Femur (tissue), 1 donor: ENCODE measurements at places on chromosomes 2 and 18.

GRCh38 chr2:238004077-238004830 lies 37.4 kb downstream of the UBE2F start:
- no peak for DNase-seq

GRCh38 chr2:111990856-111991255 lies 64.2 kb upstream of the TMEM87B start:
- DNase-seq, result no peak

GRCh38 chr2:71592181-71592711 lies 138.9 kb downstream of the DYSF start:
- DNase-seq, result peak; percentile 81

DNA sequence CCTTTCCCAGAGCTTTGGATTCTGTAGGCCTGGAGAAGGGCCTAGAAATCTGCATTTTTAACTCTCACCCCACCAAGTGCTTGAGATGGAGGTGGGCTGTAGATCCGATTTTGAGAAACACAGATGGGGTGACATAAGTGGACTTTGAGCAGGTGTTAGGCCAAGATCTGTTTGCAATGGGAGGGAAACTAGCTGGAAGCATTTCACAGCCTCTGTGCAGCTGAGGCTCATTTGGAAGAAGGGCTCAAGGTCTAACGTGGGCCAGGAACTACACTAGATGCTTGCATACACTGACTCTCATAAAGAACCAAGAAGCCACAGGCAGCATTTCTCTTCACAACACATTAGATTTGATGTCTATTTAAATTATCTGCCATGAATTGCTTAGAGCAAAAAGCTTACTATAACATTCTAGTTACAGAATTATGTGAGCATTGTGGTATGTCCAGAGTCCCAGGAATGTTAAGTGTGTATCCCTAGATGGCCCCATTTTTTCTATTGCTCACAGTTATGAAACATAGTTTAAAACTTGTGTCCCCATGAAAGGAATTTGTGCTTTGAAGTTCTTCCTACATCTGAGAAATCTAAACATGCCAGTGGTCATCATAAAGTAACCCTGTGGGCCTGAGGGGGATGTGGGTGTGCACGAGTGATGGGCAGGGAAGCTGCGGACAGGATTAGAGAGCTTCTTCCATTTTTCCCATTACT lies 77.2 kb downstream of the CD28 start:
- peak; percentile 42 for DNase-seq

DNA sequence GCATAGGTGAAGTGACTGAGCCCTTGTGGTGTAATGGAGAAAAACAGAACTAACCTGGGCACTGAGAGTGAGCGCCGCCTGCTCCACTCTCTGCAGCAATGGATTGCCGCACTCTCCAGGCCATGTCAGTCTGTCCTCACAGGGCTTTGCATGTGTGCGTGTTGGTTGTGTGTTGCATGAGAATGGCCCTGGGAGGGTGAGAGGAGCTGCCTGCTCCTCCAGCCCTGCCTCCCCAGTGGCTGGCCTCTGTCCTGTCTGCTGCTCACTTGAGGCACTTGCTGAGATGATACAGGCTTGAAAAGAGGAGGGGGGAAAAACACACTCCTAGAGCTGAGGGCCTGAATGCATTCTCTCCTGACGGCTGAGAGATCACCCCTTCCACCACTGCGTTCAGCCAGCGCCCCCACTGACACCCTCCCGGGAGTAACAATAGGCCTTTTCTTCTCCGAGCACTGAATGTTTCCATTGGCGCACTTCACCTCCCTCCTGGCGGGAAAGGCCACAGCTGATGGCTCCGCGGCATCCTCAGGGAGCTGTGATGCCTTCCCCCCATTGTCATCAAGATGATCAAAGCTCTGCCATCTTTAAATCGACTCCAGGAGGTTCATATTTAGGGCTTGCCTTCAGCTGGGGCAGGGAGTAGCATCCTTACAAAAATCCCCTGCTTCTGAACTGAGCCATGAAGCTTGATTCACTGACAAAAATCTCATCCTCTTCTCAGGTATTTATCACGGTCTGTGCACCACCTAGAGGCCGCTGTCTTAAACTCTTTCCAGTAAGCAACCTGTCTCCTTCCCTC lies 49.9 kb upstream of the DAPL1 start:
- peak; percentile 78 for DNase-seq

- no peak for DNase-seq
Observed at GRCh38 chr2:28544405-28544921, 48.6 kb downstream of the PLB1 start.

DNA sequence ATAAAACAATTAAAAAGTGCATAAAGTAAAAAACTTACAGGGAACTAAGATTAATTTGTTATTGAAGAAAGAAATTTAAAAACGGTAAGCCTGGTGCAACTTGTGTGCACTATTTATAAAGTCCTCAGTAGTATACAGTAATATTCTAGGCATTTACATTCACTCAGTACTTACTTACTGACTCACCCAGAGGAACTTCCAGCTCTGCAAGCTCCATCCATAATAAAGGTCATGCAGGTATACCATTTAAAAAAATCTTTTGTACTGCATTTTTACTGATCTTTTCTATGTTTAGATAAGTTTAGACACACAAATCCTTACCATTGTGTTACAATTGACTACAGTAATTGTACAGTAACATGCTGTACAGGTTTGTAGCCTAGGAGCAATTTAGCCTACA lies 51.5 kb upstream of the NXPH2 start:
- DNase-seq, result no peak

DNA sequence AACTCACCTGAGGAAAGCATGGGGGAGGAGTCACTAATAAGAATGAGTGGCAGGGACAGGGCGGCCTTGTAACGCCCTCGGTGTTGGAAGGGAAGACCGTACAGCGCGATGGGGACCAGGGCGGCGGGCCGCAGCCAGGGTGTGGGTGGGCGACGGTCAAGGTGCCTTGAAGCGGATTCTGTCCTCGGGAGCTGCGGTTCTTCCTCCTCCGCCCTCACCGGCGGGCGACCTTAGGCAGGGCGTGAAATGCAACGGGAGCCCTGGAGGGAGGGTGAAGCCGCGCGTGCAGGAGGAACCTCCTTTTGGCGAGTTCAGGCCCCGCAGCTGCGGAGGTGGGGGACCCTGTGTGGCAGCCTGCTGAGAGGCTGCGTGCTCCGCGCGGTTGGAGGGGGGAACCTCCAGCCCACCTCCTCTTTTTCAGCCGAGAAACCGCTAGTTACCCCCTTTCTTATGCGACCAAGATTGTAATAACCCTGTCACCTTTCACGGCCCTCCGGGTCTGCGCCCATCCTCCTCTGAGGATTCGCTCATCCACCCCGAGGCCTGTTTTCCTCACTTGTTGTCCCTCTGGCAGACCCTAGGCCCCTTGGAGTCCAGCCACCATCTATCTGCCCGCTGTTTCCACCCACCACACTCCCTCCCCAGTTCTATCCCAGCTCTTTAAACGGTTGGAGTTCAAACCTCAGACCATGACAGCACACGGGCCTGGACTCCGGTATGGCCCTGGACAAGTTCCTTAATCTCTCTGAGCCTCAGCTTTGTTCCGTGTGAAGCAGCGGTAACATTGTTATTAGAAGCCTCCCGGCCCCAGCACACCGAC lies 823 bp upstream of the RNU2-63P start:
- DNase-seq, result no peak

GRCh38 chr2:33605056-33605455 lies 6.0 kb upstream of the FAM98A start:
- DNase-seq, result no peak

GRCh38 chr2:37689751-37690150 lies 18.3 kb upstream of the CDC42EP3 start:
- DNase-seq, result peak; percentile 33

DNA sequence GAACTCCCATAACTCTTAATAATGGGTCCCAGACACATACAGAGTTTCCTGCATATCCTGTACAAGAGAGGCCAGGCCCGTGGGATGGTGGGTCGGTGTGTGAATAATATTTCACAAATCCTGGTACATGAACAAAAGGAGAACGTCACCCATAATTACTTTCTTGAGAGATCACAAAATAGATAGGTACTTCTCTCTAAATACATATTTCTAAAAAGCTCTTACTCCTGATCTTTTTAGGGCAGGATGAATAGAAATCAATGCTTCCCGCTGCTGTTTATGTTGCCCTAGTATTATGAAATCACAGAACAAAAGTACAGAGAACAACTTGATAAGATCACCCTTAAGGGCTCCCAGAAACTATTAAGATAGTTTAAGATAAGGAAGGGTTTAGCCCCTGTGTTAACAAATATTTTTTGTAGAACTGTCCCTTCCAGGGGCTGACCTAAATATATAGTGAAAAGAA lies 5.4 kb downstream of the IRS1 start:
- no peak for DNase-seq

GRCh38 chr2:37274359-37274965 lies 43.0 kb downstream of the NDUFAF7 start:
- no peak for DNase-seq

DNA sequence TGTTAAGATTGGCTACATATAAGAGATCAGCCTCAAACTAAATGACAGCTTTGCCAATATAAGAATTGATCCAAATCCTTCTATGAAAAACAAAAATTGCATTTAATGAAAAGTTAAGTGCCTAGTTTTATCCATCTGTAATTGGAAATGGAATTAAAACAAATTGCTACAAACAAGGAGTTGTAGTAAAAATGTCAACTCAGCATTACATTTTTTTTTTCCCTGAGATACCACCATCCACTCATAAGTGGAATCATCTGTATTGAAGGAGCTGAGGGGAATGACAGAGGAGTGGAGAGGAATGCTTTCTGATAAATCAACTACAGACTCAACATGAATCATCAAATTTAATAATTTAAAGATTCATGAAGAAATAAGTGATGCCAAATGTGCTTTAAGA lies 601.8 kb downstream of the TMEM182 start:
- DNase-seq, result no peak

DNA sequence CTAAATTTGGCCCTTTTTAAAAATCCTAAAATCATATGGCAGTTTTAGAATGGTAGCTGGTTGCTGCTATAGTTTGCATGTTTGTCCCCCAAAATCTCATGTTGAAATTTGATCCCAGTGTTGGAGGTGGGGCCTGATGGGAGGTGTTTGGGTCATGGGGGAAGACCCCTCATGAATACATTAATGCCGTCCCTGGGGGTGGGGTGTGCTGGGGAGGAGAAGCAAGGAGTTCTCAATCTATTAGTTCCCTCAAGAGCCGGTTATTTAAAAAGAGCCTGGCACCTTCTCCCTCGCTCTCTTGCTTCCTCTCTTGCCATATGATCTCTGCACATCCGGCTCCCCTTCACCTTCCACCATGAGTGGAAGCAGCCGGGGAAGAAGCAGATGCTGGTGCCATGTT lies 20.8 kb downstream of the GPATCH11 start:
- no peak for DNase-seq

- no peak for DNase-seq
Observed at GRCh38 chr18:67893916-67894315, 377.4 kb upstream of the DSEL start.

DNA sequence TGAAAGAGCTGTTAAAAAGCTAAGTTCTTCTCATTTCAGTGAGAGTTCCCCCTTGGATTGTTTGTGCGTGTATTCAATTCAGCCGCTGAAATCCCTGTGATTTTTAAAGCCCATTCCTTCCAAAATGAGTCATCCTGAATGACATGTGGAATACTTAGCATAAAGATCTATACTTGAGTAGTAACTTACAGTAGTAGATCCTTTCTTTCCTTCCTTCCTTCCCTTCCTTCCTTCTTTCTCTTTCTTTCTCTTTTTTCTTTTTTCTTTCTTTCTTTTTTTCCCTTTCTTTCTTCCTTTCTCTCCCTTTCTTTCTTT lies 18.2 kb upstream of the SOX11 start:
- DNase-seq, result no peak

- no peak for DNase-seq
Observed at GRCh38 chr2:227848586-227848985, 22.8 kb upstream of the DAW1 start.

- no peak for DNase-seq
Observed at GRCh38 chr2:217610401-217610814, 392.4 kb downstream of the TNS1 start.

DNA sequence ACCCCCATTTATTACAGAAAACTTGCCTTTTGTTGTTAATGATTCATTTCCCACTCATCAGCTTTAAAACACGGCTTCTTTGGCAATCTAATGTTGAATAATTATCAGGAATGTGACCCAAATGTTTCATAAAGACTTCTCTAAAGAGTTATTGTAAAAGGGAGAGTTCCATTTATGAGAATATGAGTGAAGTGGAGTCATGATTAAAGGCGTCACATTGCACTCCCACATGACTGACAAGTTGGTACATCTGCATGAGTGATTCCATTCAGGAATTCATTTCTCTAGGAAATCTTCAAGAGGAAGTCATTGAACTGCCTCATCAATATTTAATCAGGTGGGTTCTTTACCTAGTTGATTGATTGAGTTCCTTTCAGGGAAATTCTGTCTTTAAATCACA lies 184.8 kb downstream of the LNPK start:
- no peak for DNase-seq

DNA sequence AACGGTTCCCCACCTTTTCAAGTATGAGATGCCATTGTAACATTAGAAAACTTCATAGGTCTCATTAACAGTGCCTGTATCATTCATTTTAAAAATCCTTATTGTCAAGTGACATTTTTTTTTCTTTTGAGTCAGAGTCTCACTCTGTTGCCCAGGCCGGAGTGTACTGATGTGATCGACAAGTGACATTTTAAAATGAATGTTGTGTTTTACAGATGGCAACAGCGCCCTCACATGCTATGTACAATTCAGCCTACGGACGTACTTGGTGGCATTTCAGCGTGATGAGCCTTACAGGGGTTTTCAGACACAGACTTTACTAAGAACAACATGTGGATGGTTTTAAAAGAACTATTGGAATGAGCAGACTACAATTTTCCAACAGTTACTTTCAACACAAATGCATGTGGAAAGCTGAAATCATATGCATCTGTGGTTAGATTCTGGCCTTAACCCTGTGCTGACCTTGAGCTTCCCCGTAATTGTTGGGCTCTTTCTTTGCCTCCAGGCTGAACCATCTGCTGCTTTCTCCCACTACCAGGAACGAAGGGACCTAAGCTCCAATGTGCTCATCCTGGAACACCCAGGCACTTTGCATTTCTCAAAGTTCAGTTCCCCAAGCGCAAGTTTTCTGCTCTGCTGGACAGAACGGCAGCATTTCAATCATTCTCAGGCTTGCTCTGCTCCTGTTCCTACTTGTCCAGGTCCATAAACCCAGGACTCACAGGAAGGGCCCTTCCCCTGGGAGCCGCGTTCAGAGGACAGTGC lies 119.9 kb upstream of the NDUFV2 start:
- peak; percentile 62 for DNase-seq

DNA sequence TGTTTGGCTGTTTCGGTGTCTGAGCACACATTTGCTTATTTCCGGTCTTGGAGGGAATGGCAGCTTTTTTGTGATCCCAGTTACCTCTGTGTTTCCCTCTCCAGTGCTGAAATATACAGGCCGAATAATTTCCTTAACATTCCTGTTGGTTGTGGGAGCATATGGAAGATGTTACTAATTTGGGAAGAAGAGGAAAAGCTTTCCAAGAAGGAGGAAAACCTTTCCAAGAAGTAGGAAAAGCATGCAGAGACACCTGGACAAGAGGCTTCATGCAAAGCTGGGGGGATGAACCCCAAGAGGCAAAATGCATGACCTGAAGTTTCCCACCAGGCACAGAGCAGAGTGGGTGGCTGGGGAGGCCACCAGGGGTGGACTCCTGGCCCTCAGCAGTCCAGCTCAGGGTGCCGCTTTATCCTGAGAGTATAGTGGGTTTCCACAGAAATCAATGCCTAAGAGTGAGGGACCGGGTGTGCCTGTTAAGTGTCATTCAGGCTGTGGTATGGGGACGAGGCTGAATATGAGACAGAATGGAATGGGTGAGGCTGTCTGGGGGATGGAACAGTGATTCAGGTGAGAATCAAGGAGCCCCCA lies 25.5 kb upstream of the GNAL start:
- no peak for DNase-seq
